Stimulated activated CD8-positive, alpha-beta memory T cell treated with anti-CD3 and anti-CD28 coated beads, Interleukin-4, amount 100 ng/mL, for 1 hour (primary cell): ENCODE measurements at places on chromosomes 13 and 19.

DNA sequence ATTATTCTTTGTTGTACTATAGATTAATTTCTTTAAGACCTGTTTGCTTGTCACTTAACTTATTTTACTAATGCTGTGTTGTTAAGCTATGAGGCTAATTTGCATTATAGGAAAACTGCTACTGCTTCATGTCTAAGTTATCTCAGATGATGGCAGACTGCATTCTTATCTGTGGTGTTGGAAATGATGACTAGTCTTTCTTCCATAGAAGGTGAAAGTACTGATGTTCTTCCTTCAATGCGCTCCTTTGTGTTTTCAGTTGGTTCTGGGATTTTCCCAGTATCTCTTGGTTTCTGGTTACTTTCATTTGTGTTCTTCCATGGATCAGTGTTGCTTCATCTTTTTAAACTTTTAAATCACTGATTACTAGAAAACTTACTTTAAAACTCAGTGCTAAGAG is 46.9 kb downstream of the TPP2 start:
- DNase-seq = no peak

GRCh38 chr19:56112313-56112709 is 8.8 kb downstream of the ZNF787 start:
- DNase-seq = no peak

DNA sequence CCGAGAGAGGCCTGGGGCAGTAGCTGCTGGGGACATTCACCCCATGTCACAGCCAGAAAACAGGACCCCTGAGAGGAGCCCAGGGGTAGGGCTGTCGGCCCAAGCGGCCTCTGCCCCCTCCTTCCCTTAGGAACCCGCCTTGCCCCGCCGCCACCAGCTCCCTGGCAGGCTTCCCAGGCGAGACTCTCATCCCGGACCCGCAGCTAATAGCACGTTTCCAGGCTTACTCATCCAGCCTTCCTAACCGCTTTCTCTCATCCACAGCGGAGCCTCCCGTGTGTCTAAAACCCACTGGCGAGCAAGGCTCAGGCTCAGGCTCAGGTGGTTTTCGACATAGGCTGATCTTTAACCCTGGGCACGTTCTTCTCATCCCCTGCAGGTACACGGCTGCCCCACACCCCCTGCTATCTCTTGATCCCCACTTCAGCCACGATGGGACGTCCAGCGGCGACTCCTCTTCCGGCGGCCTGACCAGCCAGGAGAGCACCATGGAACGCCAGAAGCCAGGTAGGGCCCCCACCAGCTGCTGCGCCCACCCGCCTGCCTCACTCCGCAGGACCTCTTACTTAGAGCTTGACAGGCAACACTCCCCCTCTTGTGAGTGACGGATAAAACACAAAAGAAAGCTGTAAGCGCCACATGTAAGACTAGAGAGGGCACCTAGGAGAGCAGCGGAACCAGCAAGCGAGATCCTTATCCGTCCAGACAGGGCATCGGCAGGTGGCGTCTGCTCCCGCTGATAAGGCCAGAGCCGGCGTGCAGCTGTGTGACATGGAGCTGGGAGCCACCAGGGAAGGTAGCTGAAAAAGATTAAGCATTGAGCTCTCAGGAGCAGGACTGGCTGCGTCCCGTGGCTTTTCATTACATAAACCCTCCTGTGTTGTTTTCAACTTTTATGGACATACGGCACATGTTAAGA is 71.3 kb downstream of the DPF1 start:
- no peak for DNase-seq

DNA sequence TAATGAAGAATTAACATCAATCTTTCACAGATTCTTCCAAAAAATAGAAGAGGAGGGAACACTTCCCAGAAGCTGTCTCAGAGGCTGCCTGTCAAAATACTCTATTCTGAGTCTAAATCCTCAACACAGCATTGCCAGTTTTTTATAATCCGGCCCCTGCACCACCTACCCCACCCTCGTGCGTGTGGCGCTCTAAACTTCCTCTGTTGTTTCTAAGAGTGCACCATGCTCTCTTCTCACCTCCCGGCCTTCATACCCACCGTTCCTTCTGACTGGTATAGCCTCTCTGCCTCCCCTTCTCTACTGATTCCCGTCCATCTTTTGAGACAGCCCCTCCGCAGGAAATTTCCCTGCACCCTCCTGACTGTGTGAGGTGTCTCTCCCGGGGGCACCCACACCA is 136.8 kb downstream of the KATNAL1 start:
- no peak for DNase-seq

- peak; percentile 3 for DNase-seq
Observed at GRCh38 chr13:32537580-32538142, 934 bp downstream of the N4BP2L2 start.

GRCh38 chr13:22596171-22596863 is 584.5 kb upstream of the SGCG start:
- no peak for DNase-seq

DNA sequence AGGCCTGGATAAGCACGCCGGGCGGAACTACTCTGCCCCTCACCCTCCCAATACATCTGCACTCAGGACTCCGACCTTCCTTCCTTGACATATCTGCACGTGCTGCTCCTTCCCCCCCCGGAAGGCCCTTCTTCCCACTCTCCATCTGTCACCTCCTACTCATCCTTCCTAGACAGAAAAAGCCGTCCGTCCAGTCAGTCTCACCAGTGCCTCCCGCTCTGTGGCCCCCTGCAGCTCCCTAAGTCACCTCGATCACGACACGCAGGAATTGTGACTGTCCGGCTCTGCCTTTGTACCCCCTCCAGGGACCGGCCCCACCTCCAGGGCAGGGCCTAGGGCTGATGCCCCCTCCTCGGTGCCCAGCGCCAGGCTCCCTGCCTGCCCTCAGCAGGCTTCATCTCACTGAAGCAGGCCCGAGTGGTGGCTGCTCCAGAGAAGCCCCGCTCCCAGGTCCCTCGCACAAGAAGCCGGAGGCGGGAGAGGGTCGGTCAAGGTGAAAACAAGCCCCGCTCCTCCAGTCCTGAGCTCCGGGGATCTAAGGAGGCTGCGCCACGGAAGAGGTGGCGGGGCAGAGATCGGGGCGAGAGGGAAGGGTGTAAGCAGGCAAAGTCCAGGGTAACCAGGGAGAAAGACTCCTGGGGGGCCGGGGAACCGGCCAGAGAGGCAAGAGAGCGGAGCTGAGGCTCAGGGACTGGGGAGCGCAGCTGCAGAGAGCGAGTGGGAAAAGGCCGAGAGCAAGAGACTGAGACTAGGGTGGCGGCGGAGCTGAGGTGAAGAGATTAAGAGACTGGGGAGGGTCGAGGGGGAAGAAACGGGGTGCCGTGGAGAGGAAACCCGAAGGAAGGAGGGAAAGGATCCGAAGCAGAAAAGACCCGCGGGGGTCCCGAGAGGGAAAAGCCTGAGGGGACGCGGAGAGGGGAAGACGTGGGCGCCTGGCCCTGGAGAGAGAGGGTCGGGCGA is 1.1 kb downstream of the PPP6R1 start:
- no peak for DNase-seq

DNA sequence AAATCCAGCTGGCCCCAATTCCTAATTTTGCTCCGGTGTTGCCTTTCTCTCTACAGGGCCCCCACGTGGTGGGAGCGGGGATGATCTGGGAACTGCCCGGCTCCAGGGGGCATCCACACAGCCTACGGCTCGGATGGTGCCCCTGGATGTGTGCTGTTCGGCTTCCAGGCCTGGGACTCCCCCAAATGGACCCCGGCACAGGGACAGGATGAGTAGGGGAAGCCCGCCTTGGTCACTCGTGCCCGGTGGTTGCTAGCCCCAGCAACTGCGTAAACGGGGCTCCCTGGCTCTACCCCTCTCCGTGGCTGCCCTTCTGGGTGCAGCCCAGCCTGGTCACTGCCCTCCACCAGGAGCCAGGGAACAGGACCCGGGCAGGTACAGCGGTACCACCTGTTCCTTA is 111.5 kb downstream of the TEX26 start:
- DNase-seq = no peak

GRCh38 chr13:45690636-45691035 is 11.5 kb upstream of the CBY2 start:
- DNase-seq = no peak

DNA sequence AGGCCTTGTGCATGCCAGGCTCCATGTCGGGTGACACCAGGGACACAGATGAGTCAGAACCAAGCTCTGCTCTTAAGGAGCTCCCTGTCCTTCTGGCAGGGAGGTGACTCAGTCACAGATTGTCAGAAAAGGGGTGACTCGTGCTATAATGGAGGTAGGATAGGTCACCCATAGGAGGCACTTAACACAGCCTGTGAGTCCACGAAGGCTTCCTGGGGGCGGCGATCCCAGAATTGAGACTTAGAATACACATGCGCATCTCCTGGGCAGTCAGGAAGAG is 19.6 kb downstream of the FUZ start:
- no peak for DNase-seq

- DNase-seq = no peak
Observed at GRCh38 chr19:48501494-48502349, 9.9 kb downstream of the LMTK3 start.

DNA sequence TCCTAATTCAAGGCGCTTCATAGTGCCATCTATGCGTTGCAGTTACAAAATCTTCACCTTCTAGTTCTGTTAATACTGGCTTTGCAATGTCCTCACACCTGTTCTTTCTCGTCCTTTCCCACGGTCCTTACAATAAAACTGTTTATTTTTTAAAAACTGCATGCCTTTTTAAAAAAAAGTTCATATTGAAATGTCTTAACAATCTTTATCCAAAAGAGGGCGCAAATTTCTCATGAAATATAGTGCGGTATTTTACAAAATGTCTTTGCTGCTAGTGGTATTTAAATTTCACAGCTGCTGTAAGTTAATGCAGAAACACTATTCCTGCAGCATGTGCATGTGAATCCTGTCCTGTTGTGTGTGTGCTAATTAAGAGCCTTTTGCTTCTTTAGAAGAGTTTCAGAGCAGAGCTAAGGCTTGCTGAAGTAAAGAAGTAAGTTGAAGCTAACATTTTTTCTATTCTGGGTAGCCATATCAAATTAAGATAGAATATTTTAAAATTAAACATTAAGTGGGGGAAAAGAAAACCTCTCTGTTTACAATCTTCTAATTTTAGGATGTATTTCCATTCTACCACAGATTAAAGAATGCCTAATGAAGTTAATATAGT is 15.8 kb upstream of the CLDN10 start:
- no peak for DNase-seq

- no peak for DNase-seq
Observed at GRCh38 chr13:60242043-60242595, 78.4 kb upstream of the DIAPH3 start.

GRCh38 chr13:61727767-61728166 is 312.1 kb upstream of the PCDH20 start:
- DNase-seq = no peak

- no peak for DNase-seq
Observed at GRCh38 chr13:64333888-64334287, 2896.2 kb downstream of the PCDH9 start.

DNA sequence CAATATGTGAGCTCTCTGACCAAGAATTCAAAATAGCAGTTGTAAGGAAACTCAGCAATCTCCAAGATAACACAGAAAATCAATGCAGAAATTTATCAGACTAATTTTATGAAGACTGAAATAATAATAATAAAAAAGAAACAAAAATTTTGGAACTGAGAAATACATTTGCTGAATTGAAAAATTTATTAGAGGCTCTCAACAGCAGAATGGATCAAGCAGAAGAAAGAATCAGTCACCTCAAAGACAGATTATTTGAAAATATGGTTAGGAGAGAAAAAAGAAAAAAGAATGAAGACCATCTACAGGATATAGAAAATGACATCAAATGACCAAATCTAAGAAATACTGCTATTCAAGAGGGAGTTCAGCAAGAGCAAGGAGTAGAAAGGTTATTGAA is 75.6 kb downstream of the RFC3 start:
- no peak for DNase-seq

DNA sequence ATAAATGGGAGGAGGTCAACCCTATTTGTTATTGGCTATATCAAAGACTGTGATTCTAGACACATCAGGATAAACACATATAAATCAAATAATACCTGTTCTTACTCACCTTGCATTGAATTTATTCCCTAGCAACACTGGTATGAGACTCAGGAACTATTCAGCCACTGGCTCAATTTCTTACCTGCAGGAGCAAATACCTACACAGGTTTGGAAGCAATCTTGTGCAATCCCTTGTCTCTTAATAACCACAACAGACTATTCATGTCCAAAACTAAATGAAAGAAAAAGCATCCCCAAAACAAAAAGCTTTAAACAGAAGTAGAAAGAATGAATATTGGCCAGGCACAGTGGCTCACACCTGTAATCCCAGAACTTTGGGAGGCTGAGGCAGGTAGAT is 55.5 kb downstream of the TBC1D4 start:
- no peak for DNase-seq

DNA sequence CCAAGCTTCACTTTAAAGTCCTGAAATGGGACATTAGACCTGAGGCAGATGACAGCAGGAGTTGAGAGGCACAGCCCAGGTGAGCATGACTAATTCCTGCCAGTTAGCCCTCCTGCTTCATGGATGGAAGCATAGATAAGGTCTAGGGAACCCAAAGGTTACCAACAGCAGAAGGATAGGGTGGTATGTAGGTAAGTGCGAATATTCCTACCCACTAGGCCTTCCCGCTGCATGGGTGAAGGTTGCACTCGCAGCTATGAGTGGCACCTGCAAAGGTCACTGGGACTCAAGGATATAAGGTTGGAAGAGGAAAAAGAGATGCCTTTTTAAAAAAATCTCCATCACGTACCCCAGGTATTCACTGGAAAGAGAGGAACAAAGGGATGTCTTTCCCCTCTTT is 12.2 kb upstream of the MLLT1 start:
- no peak for DNase-seq

- DNase-seq = no peak
Observed at GRCh38 chr13:66663711-66664110, 566.4 kb downstream of the PCDH9 start.

DNA sequence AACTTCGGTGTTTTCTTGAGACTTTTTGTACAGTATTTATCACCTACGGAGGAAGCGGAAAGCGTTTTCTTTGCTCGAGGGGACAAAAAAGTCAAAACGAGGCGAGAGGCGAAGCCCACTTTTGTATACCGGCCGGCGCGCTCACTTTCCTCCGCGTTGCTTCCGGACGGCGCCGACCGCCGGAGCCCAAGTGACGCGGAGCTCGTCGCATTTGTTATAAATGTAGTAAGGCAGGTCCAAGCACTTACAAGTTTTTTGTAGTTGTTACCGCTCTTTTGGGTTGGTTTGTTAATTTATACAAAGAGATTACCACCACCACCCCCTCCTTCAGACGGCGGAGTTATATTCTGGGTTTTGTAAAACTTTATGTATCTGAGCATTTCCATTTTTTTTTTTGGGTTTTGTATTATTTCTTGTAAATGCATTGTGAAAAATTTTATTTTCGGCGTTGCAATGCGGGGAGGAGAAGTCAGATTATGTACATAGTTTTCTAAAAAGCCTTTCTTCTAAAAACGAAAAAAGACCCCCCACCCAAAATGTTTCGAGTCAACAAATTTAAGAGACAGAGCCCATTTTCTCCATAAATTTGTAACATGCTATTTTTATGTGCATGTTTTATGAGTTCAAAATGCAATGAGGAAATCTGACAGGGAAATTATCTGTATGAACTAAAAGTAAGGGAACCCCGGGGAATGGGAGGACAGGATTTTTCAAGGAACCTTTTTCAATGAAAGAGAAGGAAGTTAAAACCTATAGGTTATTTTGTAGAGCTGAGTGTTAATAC is 2.3 kb downstream of the SOX1 start:
- no peak for DNase-seq

- no peak for DNase-seq
Observed at GRCh38 chr19:42067315-42067888, 2.6 kb downstream of the GRIK5 start.

- no peak for DNase-seq
Observed at GRCh38 chr13:95137096-95137495, 164.2 kb downstream of the ABCC4 start.

- no peak for DNase-seq
Observed at GRCh38 chr19:44925114-44925891, 10.9 kb downstream of the APOC1 start.
